ENCODE measurements at places on chromosomes 12 and 14.

GRCh38 chr14:49939884-49940510 is 47.1 kb downstream of the ARF6 start:
- no peak overlapping the region for H3K4me3 ChIP-seq
- H3K27me3 ChIP-seq = no peaks in the 10 kb centered on the region
- H3K36me3 ChIP-seq = peaks cover 12% of the 10 kb centered on the region
- H3K4me1 ChIP-seq = peaks cover 2% of the 10 kb centered on the region
- DNase-seq = no peak
- H3K27ac ChIP-seq = no peak overlapping the region

DNA sequence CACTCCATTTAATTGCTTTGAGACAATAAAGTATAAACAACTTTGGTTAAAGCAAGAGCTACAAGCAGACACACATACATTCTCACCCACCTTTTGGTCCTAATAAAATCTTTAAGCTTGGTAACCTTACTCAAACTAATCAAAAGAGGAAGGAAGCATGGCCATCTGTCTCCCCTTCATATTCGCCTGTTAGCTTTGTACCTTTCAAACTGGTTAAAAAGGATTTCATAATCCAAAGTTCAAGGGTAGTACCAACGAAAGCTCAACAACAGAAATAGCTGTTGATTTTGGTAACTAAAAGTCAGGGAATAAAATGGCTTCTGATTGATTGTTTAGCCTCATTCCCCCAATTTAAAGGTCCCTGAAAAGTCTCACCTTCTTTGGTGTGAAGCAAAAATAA is 456.9 kb downstream of the BCAT1 start:
- no peaks in the 10 kb centered on the region for H3K27me3 ChIP-seq
- H3K4me3 ChIP-seq = no peak overlapping the region
- H3K36me3 ChIP-seq = no peaks in the 10 kb centered on the region
- no peak overlapping the region for H3K27ac ChIP-seq
- no peaks in the 10 kb centered on the region for H3K4me1 ChIP-seq
- no peak for DNase-seq

DNA sequence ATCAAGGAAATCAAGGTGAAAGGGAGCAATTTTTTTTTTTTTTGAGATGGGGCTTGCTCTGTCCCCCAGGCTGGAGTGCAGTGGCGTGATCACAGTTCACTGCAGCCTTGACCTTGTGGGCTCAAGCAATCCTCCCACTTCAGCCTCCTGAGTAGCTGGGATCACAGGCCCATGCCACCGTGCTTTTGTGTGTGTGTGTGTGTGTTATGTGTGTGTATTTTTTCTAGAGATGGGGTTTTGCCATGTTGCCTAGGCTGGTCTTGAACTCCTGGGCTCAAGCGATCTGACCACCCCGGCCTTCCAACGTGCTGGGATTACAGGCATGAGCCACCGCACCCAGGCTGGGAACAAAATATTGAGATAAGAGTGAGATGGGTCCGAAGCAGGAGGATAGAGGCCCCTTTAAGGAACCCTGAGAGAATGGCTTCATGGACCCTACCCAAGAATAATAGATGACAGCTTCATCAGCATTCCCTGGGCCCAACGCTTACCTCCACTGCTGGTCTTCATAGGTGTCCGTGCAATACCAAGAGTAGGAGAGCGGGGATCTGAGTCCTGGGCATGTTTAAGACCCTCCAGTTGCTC is 1.0 kb downstream of the CDCA3 start:
- H3K27ac ChIP-seq = peak overlapping the region; percentile 50
- H3K36me3 ChIP-seq = peaks cover 37% of the 10 kb centered on the region
- peaks cover 31% of the 10 kb centered on the region for H3K4me1 ChIP-seq
- DNase-seq = no peak

DNA sequence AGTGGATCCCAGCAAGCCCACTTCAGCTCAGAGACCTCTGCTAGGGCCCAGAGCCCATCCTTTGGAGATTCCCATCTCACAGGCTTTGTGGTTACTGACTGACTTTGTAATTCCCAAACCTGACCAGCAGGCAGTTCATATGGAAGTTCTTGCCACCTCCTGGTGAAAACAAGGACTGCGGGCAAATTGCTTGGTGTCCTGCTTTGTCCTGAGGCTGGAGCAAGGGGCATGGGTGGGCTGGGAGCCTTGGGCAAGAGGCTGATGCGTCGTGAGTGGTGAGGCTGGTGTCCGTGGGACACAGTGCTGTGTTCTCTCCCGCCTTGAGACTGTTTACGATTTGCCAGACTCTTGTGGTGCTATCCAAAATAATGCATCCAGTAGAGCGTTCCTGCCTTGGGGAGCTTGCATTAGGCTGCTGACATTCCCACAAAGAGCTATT is 91.0 kb downstream of the LRRC74A start:
- peaks cover 2% of the 10 kb centered on the region for H3K27me3 ChIP-seq
- H3K27ac ChIP-seq = no peak overlapping the region
- H3K36me3 ChIP-seq = no peaks in the 10 kb centered on the region
- H3K4me3 ChIP-seq = no peak overlapping the region
- H3K4me1 ChIP-seq = peaks cover 13% of the 10 kb centered on the region

- peak overlapping the region; percentile 86 for H3K4me3 ChIP-seq
- peaks cover 44% of the 10 kb centered on the region for H3K4me1 ChIP-seq
- peaks cover 26% of the 10 kb centered on the region for H3K27me3 ChIP-seq
- peak overlapping the region; percentile 13 for H3K27ac ChIP-seq
- H3K36me3 ChIP-seq = peaks cover 2% of the 10 kb centered on the region
- peak; percentile 74 for DNase-seq
These were observed 4.5 kb downstream of the DHH start for GRCh38 chr12:49089821-49090773.

DNA sequence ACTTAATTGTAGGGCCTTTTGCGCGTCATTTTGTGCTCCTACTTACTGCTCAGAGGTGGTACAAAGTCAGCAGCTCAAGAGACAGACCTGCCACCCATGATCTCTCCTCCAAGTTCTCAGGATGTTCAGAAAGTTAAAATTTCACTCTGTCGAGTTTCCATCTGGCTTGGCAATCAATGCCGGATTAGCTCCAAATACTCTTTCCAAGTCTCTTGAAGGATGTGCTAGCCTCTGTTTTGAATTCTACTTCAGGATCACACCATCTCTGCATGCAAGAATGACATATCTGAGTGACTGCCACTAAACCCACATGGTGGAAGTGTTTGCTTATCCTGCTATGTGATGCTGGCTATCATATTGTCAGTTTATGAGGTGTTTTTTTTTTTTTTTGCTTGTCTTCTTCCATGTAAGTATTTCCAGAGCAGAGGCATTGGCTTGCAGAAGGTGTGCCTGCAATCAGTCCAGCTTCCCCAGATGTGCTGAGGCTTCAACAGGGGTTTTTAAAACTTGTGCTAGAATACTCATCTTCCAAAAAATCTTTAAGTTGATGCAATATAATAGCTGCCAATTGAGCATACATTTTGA is 125.6 kb downstream of the RGS6 start:
- peaks cover 5% of the 10 kb centered on the region for H3K27me3 ChIP-seq
- DNase-seq = no peak
- no peaks in the 10 kb centered on the region for H3K36me3 ChIP-seq

GRCh38 chr12:38878333-38878705 is 27.1 kb downstream of the CPNE8 start:
- no peak overlapping the region for H3K4me3 ChIP-seq
- peaks cover 4% of the 10 kb centered on the region for H3K36me3 ChIP-seq
- no peaks in the 10 kb centered on the region for H3K4me1 ChIP-seq

DNA sequence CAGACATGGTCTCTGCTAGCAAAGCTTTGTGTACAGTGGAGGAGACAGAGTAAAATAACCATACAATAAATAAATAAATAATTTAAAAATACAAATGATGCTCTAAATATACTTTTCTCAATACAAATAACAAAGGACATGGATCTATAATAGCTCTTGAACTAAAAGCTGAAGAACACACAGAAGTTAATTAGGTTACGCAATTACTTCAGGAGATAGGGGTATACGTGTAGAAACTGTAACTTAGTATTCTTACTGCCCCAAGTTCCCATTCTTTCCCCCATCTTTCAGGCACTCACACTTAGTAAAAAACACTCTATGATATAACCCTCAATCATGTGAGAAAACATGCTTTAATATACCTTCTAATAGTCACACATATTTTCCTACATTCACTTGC is 44.2 kb downstream of the INSM2 start:
- H3K27ac ChIP-seq = no peak overlapping the region
- H3K36me3 ChIP-seq = no peaks in the 10 kb centered on the region
- H3K4me3 ChIP-seq = no peak overlapping the region
- H3K27me3 ChIP-seq = no peaks in the 10 kb centered on the region

GRCh38 chr14:92225731-92226130 is 97.2 kb upstream of the SLC24A4 start:
- no peak overlapping the region for H3K4me3 ChIP-seq
- no peak overlapping the region for H3K27ac ChIP-seq
- peaks cover 1% of the 10 kb centered on the region for H3K27me3 ChIP-seq
- no peak for DNase-seq
- H3K4me1 ChIP-seq = no peaks in the 10 kb centered on the region
- no peaks in the 10 kb centered on the region for H3K36me3 ChIP-seq

DNA sequence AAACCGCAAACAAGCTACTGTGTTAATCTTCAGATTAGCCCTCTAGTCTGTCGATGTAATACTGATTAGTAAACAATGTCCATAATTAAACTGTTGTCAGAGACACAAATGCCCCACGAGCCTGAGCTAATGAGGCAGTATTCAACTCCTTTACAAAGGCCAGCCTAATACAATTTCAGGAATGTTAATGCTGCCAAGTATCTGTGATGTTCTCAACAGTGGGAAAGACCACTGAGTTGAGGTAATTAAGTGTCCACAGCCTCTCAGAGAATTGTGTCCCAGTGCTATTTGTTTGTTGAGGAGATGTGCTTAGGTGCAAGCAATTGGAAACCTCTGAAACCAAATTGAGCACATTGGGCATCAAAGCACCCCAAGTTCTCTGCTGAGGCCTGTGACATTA is 139.4 kb upstream of the CDKN3 start:
- no peaks in the 10 kb centered on the region for H3K27me3 ChIP-seq
- DNase-seq = no peak
- no peaks in the 10 kb centered on the region for H3K36me3 ChIP-seq
- no peak overlapping the region for H3K27ac ChIP-seq
- H3K4me3 ChIP-seq = no peak overlapping the region

DNA sequence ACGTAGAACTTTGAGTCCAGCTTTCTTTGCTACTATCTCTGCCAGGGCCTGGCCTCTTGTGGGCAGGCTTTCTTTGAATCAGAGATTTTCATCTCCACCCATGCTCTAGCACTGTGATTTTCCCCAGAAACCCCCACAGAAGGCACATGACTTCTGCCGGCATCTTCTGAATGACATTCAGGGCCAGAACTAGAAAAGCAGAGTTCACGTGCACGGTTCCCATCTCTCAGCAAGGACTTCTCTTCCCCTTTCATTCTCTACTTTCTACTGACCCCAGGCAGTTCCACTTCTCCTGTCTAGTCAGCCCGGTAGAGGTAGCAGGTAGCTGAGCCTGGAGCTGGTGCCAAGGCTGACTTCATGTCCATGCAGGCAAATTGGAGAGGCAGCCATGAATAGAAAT is 26.9 kb downstream of the BATF start:
- peaks cover 2% of the 10 kb centered on the region for H3K27me3 ChIP-seq
- no peak overlapping the region for H3K4me3 ChIP-seq
- H3K36me3 ChIP-seq = no peaks in the 10 kb centered on the region

DNA sequence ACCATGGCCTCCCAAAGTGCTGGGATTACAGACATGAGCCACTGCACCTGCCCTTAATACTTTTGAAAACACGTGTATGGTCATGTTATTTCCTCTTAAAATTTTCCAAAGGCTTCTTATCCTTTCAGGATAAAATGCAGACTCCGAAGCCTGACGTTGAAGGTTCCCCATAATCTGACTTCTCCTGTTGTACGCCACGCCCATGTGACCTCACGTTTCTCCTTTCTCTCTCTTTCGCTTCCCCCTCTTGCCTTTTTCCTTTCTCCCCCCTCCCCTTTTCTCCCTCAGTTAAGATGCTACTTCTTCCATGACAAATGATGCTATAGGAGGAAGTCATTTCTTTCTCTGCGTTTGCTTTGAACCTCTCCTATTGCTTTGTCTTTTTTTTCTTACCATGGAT is 266.0 kb downstream of the FBXL14 start:
- no peaks in the 10 kb centered on the region for H3K27me3 ChIP-seq
- no peak for DNase-seq
- no peaks in the 10 kb centered on the region for H3K4me1 ChIP-seq
- H3K36me3 ChIP-seq = no peaks in the 10 kb centered on the region
- no peak overlapping the region for H3K27ac ChIP-seq
- no peak overlapping the region for H3K4me3 ChIP-seq

DNA sequence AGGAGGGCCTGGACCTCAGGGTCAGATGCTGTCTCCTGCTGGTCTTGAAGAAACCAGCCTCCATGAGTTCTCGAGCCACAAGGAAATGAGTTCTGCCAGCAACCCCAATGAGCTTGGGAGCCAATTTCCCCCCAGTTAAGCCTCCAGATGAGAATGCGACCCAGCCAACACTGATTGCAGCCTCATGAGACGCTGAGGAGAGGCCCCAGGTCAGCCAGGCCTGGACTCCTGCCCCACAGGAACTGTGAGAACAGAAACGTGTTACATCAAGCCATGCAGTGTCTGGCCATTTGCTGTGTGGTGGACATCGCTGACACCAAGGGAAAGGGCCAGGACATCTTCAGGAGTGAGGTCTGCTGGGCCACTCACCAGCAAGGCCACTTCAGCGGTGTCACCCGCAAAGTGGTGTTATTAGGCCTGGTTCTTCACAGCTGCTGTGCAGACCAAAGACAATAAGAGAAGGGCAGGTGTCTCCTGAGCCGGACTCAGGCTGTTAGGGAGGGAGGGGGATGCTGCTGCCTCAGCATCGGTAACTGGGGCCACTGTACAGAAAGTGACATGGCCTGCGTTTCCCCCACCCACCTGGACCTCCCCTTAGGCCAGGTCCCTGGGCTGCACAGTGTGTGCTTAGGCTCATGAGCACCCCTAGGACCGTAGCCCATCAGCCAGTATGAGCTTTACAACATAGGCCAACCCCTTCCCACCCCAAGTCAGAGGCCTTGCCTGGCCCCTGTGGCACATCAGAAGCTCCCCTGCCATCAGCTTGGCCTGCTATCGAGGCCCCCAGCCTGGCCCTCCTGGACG is 272.4 kb upstream of the RTL1 start:
- no peaks in the 10 kb centered on the region for H3K4me1 ChIP-seq
- H3K4me3 ChIP-seq = no peak overlapping the region
- H3K27ac ChIP-seq = no peak overlapping the region
- peaks cover 9% of the 10 kb centered on the region for H3K36me3 ChIP-seq

GRCh38 chr12:91562476-91562875 is 379.9 kb upstream of the DCN start:
- no peak for DNase-seq
- no peaks in the 10 kb centered on the region for H3K4me1 ChIP-seq
- no peak overlapping the region for H3K27ac ChIP-seq
- H3K4me3 ChIP-seq = no peak overlapping the region
- no peaks in the 10 kb centered on the region for H3K36me3 ChIP-seq
- H3K27me3 ChIP-seq = peaks cover 1% of the 10 kb centered on the region

DNA sequence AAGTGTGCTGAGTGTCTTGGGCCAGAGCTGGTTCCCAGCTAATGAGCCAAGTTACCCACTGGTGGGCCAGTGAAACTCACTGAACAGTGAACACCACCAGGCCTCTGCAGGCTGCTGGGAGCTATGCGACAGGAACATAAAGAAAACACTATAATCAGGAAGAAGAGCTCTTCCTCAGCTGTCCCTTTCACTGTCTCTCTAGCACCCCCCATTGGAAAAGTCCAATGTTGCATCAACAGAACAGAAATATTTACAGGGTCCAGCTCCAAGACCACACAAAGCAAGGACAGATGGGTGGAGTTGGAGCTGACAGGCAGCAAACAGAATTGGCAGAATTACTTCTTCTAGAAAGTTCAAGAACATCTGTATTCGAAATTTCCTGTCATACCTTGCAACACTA is 903.6 kb upstream of the TMEM132C start:
- no peak for DNase-seq
- H3K4me3 ChIP-seq = no peak overlapping the region
- H3K4me1 ChIP-seq = no peaks in the 10 kb centered on the region
- no peaks in the 10 kb centered on the region for H3K36me3 ChIP-seq

Data from endothelial cell (in vitro differentiated cells).